Sigmoid colon (tissue), 7 donors: ENCODE measurements at places on chromosomes 2 and 18.

DNA sequence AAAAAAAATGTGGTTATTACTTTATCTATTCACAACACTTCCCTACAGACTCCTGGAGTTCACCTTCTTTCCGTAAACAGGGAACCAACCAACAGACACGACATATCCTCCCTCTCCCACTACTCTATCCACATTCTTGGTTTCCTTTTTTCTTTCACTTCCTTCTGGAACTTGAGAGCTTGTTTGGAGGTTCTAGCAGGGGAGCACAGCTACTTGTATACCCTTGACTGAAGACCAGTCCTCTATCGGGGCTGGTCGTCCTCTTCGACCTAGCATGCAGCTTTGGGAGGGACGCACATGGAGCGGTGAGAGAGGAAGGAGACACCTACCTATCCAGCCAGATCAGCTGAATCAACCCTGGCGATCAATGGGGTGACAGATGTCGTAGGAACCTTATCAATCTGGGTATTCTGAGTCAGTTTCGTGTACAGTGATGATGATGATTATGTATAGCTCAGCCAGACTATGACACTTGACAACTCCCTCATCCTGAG, 43.5 kb upstream of the MSH2 start:
- DNase-seq: no peak

DNA sequence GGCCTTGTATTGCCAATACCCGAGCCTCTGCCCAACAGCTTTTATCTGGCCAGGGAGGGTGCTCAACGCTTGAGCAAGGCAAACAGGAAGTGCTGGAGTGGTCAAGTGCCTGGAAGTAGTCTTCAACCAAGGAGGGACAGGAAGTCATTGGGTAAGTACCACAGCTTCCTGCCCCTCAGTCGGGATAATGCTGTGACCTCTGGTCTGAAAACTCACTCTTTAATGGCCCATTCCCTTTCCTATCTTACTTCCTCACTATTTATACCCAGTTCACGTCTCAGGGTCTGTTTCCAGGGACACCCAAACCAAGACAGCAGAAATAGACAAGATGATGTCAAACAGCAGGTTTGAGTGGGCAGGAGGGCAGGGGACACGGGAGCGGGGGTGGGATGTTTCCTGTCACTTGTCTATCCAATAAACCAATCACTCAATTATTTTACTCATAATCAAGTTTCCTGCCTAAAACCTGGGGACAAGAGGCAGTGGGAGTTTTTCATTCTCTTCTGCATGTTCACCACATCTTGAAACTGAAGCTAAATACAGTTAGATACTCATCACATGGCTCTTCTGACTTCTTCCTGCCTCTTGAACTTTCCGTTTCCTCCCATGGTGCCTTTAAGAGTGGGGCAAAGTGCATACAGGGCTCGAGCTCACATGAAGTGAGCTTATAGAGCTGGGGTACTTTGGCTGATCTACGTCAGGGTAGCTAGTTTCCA, 68.9 kb upstream of the CAB39 start:
- DNase-seq: peak; percentile 78

DNA sequence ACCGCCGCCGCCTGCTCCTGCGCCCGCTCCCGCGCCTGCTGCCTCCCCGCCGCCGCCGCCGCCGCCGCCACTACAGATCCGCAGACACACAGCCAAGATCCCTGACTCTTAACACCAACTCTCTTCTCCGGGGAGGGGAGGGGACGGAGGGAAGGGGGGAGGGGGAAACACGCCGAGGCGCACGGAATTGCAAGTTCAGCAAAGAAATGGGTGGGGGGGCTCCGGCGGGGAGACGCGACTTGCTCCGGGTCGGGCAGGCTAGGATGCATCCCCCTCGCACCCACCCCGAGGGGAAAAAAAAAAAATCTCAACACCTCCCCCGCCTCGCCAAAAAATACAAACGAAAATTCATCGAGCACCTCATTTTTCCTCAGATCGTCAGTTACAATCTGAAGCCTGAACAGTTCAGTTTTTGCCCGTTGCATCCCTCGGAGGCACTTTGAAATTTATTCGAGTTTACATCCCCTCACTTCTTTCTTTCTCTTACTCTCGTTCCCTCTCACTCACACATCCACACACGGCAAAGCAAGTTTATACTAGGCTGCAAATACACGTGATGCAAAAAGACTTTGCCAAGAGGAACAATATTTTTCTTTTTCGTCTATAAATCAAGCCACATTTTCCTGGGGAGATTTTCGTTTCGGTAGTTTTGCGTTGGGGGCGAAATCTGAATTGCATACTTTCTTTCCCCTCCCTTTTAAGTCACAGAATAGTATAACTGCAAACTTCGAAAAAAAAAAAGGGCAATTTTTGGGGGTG, at the start of gene TCF4:
TSS of gene TCF4 (minus strand) at position 82 of the 759 bp plus-strand sequence. CDS start 1,076 bp downstream, outside the sequence.
- peak; percentile 80 for DNase-seq

DNA sequence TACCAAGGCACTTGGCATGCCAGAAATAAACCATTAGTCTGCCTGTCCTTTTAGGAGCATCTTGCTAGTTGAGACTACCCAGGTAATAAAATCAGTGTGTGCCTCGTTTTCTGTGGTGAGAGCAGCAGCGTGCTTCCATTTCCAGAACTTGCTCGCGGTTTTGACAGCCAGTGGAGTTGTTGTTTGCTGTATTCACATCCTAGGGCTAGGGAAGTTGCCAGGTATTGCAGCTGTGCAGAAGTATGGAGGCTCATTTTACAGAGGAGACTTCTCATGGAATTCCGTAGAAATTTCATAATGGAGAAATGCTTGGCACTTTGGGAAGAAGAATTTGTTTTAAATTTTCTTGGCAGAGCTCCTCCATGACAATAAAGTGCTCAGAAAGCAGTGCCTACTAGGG, 1355.1 kb upstream of the ZEB2 start:
- no peak for DNase-seq

GRCh38 chr18:56569416-56569815, 69.0 kb downstream of the TXNL1 start:
- no peak for DNase-seq

DNA sequence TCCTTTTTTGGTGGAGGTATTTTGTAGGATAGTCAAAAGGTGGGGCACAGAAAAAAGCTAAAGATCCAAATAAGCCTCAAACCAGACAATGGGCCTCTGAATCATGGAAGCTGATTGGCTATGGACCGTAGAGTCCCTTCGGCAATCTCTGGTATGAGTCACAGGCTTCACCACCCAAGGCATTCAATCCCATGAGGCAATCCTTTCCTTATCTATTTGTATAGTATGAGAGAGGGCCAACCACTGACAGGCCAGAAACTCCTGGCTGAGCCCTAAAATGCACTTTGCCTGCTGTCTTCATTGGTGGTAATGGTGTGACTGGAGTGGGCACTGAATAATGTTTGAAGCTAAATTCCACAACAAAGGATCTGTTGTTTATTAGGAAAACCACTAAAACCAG, 38.7 kb upstream of the MEX3C start:
- no peak for DNase-seq

- no peak for DNase-seq
These were observed 24.5 kb downstream of the PRKD3 start for GRCh38 chr2:37300146-37300545.

DNA sequence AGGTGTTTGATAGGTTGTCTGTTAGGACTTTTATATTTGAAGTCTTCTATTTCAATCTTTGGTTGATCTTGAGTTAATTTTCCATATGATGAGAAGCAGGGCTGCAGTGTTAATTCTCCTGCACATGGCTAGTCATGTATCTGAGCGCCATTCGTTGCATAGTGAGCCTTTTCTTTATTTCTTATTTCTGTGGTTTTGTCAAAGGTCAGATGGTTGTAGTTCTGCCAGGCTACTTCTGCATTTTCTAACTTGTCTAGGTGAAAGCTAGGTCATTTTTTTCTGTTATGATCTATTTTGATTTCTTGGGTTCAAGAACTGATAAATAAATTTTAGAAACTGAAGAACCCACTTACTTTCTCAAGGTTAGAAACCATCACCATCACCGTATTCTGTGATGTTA, 56.7 kb downstream of the CCDC74A start:
- no peak for DNase-seq

DNA sequence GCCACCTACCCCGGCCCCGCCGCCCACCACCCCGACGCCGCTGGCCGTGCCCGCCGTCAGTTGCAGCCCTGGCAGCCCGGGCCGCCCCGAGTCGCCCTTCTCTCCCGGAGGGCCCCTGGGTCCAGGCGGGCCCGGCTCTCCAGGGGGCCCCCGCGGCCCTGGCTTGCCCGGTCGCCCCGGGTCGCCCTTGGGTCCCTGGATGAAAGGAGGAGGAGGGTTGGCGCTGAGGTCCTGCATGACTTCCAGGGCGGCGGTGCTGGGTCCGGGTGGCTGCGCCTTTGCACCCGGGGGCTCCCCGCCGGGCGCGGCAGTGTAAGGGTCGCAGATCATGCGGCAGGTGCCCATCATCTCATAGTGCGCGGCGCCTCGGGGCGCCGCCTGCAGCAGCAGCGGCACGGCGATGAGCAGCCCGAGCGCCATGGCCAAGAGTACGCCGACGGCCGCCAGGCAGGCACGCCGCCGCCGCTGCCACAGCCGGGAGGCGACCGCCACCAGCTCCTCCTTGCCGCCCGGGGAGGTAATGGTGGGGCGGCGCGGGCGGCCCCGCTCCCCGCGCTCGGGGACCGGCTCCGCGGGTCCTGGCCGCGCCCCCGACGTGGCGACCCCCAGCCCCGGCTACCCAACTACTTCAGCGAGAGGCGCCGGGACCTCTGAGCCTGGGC, 570 bp downstream of the C1QL2 start:
- no peak for DNase-seq

DNA sequence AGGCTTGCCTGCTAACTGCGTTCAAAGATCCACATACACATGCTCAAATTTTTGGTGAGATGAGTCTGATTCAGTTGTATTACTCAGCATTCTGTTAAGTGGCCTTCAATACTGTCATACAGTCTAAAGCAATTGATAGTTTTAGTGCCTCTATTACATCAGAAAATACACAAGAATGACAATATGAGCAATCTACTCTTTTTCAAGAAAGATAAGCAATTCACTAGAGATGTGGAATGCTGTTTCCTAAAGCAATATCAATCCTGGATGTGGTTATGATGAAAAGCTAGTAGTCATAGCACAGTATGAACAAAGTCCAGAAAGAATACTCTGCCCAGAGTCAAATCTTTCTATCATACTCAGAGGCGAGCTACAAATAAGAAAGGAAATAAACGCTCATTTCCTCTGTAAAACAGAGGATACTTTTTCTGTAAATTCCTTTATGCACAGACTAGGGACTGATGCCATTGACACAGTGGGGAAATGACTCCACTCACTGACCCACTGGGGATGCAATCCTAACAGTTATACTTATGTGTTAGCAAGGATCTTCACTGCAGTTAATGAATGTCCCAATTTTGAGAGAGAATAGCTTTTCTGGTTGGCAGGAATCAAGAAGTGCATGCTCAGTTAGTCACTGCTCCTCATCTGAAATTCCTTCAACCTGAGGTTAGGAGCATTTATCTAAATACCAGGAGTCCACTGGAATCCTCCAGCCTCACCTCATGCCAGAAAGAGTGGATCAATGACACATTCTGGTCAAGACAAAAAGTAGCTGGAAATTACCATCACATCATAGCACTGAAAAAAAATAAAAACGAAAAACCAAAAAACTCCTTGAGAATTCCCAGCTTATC, 83.3 kb downstream of the PDE11A start:
- DNase-seq: no peak

DNA sequence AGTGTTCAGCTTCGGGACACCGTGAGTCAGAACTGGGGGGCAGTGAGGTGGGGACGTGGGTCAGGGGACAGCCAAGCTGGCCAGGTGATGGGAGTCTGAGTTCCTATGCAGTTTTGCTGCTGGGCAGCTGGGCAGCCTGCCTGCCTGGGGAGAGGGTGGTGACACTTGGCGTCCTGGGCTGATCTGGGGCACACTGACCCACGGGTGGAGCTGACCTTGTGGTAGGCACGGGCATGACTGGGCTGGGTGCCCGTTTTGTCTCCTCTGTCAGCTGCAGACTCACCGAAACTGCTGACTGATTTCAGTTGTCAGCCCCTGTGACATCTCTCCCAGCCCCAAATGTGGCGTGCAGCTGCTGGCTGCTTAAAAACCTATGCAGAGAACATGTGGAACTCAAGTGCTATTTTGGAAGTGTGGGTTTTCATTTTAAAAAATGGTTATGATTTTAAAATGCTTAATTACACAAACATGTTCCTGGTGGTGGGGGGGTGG, 32.6 kb upstream of the E2F6 start:
- peak; percentile 83 for DNase-seq

- no peak for DNase-seq
These were observed 106.8 kb downstream of the C1D start for GRCh38 chr2:67955748-67956603.

- no peak for DNase-seq
These were observed 400 bp downstream of the CCDC88A start for GRCh38 chr2:55419233-55419678.
